CD4-positive, alpha-beta T cell treated with Interleukin-12 subunit alpha and Interleukin-12 subunit beta, for 1 hour (primary cell): ENCODE measurements at places on chromosomes 12 and 14.

GRCh38 chr12:122965851-122966742 lies at the start of gene ABCB9:
Gene ABCB9 (minus strand): TSS chr12:122966463. CDS start chr12:122960235, 6,228 bp downstream.
- DNase-seq, result peak; percentile 96

DNA sequence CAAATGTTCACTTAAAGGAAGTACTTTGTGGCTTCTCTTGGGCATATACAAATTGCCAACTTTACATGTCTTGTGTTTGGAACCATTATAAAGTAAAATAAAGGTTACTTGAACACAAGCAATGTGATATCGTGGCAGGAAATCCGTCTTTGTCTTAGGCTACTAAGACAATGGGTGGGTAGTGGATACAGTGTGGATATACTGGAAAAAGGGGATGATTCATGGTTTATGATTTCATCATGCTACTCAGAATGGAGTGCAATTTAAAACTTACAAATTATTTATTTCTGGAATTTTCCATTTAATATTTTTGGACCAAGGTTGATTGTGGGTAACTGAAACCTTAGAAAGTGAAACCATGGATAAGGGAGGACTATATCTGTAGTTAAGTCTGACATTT lies 48.4 kb downstream of the MYRFL start:
- no peak for DNase-seq

DNA sequence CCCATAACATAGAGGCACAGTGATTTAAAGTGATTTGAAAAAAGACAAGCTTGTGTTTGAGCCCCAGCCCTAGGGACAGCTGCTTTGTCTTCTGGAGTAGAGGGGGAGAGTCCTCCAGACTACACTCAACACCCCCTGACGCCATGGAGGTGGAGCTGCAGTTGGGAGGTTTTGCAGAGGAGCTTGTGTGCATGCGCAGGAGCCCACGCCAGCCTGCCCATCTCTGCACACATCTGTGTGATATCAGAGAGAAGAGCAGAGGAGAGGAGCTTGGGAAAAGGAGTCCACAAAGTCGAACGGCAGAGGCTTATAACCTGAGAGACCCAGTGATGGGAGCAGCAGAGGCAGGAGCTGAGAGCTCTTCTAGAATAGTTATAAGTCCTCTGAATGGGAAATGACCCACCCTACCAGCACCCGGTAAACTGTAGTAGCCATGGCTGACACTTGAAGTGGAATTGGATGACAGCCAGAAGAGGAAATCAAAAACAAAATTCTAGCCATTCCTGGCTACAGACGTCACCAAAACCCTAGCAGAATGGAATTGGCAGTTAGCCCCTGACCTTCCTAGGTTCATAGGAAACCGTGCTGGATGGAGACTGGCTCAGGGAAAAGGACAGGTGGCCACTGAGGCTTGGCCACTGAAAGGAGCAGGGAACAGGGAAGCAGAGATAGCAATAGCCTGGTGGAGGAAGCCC lies 185.1 kb upstream of the VASH1 start:
- no peak for DNase-seq

- DNase-seq, result no peak
Measured at GRCh38 chr12:26279091-26279490, 83.7 kb downstream of the SSPN start.

- DNase-seq, result no peak
Measured at GRCh38 chr14:101132588-101132987, 229.1 kb upstream of the RTL1 start.
